ENCODE measurements at places on chromosomes 7 and 10. TPM values are rescaled to one million over a fixed set of nuclear protein-coding genes. Genes with fewer than 3 reads are reported as not detected.

Gene AFAP1L2
- 5.7 TPM for total RNA-seq

GRCh38 chr10:13503745-13504463, 24.9 kb downstream of the BEND7 start:
- no peak for DNase-seq

GRCh38 chr7:129591868-129592267, 19.7 kb upstream of the NRF1 start:
- no peak for DNase-seq

DNA sequence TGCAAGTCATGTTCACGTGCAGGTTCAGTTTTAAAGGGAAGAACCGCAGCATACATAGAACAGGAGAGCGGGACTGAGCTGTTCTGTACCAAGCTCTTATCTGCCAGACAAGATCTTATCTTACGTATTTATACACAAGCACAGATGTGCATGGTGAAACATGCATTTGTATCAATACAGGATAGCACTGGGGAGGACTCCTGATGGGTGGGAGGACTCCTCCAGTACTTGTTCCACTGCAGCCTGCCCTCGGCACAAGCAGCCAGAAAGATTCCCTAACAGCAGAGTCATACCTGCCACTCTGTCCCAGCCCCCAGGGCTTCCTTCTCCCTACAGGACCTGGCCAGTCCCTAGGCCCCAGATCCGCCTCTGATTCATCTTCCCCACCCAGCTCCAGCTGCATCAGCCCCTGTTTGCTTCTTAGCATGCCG, 13.2 kb upstream of the PRKCQ start:
- no peak for DNase-seq

GRCh38 chr10:101616415-101617101, 28.4 kb downstream of the DPCD start:
- DNase-seq = no peak

GRCh38 chr10:70344144-70344543, 38.3 kb downstream of the LRRC20 start:
- no peak for DNase-seq

Gene ANKRD30A
- total RNA-seq = not detected

Gene NODAL
- total RNA-seq = not detected

Gene OR6V1
- not detected for total RNA-seq

- no peak for DNase-seq
Observed at GRCh38 chr7:44172803-44173424, 16.3 kb downstream of the GCK start.

Gene HOXA4
- 0.14 TPM for total RNA-seq

Gene IL6
- 0.60 TPM for total RNA-seq

- no peak for DNase-seq
Observed at GRCh38 chr10:118672766-118673715, 77.6 kb upstream of the PRLHR start.

Gene KIF11
- 1.1 TPM for total RNA-seq

Gene A1CF
- not detected for total RNA-seq

DNA sequence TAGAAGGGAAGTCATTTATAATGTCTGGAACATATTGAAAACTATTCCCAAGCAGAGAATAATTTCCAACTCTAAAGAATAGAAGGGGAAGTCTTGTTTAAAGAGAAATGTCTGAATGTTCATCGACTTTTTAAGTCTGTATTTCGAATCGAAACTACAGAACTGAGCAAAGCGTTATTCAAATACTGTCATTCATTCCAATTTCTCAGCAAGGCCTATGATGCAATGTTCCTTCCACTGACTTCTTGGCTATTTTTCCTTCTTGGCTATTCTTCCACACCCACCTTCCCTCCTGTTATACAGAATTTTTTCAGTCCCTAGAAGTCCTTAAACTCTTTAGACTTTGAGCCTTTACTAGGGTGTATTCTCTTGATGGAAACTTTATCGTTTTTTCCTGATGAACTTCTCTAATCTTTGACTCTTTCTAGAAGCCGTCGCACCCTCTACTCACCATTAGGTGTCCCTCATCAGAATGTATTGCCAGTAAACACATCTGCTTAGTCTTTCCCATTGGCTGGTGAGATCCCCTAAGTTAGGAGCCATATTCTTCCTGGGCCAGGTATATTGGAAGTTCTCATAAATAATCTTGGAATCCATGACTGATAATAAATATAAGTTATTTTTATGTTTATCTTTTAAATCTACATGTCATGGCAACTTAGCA, 235.7 kb upstream of the CCDC6 start:
- DNase-seq = no peak

DNA sequence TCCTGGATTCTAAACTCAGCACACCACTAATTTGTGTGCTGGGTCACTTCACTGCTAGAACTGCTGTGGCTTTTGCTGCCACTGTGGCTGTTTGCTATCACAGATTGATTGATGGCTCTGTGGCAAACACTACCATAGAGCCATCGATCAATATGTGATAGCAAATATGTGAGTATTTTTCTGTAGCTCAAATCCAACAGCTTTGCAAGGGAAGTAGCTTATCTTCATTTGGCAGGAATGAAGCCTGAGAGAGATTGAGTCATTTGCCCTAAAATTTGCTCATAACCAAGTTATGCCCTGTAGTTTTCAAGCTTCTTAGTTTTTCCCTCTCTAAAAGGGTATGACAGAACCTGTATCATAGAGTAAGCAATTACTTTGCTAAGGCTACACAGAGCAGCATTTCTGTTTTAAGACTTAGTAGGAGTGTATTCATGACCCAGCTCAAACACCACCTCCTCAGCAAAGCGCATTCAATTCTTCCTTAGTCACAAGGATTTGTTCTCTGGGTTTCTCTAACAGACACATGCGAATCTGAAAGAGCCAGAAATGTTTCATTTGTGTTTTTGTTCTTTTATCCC, 43.1 kb downstream of the MINPP1 start:
- no peak for DNase-seq

DNA sequence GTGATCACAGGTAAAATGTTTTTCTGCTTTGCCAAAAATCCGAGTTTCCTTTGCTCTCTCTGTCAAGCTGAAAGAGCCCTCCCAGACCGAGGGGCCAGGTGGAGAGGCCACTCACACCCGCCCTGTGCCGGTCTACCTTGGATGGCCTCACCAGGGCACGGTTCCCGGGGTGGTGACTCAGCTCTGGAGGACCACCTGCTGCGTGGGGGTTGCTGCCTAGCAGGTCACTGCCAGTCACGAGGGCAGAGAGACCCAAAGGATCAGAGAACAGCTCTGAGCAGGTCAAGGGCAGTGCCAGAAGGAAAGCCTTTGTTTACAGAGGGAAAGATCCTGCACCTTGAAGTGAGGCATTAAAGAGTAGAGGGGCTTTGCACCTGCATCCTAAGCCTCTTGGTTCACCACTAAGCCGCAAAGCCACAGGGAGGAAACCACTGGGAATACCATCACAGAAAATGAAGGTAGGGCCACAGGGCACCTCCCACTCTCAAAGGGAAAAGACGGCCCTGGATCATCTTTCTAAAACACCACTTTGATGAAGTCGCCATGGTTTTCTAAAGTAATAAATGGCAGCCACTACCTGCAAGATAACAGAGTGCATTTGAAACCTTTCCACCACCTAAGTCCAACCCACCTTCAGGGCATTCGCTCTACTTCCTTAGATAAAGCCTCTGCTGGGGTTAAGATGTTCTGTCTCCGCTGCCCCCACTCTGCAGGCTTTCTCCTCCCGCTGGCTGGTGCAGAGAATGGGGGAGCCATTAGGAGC, 160.3 kb upstream of the KLF14 start:
- DNase-seq = peak; percentile 81

DNA sequence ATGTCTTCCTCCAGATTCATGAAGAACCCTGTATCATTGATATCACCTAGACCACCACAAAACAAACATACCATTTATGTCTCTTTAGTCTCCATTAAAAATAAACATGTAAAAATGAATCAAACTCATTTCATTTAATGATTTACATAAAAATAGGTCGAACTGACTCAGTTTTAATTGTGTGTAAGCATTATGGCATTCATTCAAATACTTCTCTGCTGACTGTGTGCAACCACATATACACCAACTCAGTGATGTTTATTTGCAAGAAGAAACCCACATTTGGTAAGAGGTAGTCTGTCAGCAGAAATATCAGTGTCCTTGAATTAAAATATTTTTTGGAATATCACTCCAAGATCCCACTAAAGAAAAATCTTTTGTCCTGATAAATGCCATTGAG, 30.5 kb downstream of the ABCB1 start:
- DNase-seq = no peak
